ENCODE measurements at places on chromosomes 12 and 14.

GRCh38 chr12:67647799-67648520, 585 bp upstream of the DYRK2 start:
- DNase-seq: peak; percentile 29

- DNase-seq: no peak
Observed at GRCh38 chr14:64971943-64972791, at the start of gene RAB15. Gene RAB15, minus strand, starts transcription at chr14:64972336. Its CDS starts 260 bp downstream, at chr14:64972076.

- peak; percentile 44 for DNase-seq
Observed at GRCh38 chr12:3752096-3752709, 706 bp downstream of the CRACR2A start.

DNA sequence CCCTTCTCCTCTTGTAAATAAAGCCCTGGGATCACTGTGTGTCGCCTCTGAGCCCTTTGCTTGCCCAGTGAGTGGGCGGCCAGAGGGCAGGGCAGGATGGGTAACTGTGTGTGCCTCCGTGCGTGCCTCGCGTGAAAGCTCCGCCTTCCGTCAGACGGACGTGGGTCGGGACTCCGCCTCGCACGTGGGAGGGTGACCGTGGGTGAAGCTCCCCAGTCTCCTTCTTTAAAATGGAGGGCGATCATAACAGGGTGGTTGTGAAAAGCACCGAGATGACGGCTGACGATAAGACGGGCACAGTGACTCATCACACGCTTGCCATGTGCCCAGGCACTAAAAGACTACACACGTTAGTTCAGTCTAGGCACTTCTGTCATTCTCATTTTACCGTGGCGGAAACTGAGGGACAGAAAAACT, 9.2 kb downstream of the PHB2 start:
- DNase-seq: peak; percentile 75

- no peak for DNase-seq
Observed at GRCh38 chr14:76603713-76604112, 157.6 kb upstream of the VASH1 start.
